Endodermal cell (in vitro differentiated cells): ENCODE measurements at places on chromosomes 3 and 15. TPM values are rescaled to one million over a fixed set of nuclear protein-coding genes. Genes with fewer than 3 reads are reported as not detected.

Gene RASGRP1
- 8.8 and 11.0 TPM in 2 replicates for total RNA-seq

Gene ZNF639
- total RNA-seq, result 24.5 to 42.0 TPM (median 38.7 TPM) in 3 replicates

Gene CLDN1
- 10.2 and 12.7 TPM in 2 replicates for total RNA-seq

Gene NEO1
- total RNA-seq, result 122 to 146 TPM (median 132 TPM) in 3 replicates

Gene TRIM42
- not detected in 3 replicates for total RNA-seq

Gene VILL
- total RNA-seq, result 14.4 and 16.0 TPM in 2 replicates
